Stimulated activated CD4-positive, alpha-beta T cell treated with anti-CD3 and anti-CD28 coated beads, Interleukin-12 subunit alpha, Interleukin-12 subunit beta, amount 100 ng/mL, for 24 hours (primary cell): ENCODE measurements at places on chromosomes 2 and 18.

GRCh38 chr2:41832218-41832617 is 215.6 kb upstream of the PKDCC start:
- DNase-seq: no peak

GRCh38 chr2:161112908-161113307 is 47.3 kb upstream of the TANK start:
- DNase-seq: no peak

- DNase-seq: no peak
These were observed 27.8 kb upstream of the C2orf74 start for GRCh38 chr2:61134141-61134540.

GRCh38 chr2:172639256-172639655 is 83.4 kb downstream of the PDK1 start:
- DNase-seq: no peak

DNA sequence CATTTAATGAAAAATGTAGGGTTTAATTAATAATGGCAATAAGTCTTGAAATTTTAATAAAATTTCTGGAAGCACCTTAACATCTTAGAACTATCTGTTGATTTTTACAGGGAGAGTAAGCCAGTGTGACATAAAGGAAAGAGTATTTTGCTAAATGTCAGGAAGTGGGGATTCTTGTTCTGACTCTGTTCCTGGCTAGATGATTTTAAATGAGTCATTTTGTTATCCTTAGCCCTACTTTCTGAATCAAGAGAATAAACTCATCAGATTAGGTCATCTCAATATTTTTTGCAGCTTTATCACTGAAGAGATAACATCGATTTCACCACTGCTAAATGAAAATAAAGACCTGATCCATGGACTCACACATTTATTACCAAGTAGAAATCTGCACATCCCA is 377.5 kb upstream of the CYRIA start:
- DNase-seq: no peak

DNA sequence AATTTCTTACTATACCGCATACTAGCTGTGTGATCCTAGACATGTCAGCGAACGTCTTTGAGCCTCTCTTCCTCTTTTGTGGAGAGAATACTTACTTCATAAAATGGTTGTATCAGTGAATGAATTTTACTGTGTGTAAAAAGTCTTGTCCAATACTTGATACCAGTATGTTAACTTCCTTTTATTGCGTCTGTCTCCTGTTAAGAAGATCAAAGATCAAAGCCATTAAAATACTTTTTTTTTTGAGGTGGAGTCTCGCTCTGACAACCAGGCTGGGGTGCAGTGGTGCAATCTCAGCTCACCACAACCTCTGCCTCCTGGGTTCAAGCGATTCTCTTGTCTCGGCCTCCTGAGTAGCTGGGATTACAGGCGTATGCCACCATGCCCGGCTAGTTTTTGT is 33.2 kb downstream of the ERLEC1 start:
- no peak for DNase-seq

DNA sequence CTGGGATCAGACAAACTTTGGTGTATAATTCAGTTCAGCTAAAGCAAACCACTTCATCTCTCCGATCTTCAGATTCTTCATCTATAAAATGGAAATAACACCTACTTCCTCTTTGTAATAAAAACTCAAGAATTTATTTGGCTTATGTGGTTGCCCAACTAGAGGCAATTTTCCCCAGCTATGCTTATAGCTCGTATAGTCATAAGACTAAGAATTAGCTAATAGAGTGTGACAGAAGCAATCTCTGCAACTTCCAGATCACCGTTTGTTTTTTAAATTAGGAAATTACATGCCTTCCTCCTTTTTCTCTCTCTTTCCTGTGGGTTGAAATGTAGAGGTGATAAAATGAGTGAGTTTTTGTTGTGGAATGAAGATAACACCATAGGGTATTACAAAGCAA is 35.3 kb upstream of the KCNF1 start:
- DNase-seq: no peak

DNA sequence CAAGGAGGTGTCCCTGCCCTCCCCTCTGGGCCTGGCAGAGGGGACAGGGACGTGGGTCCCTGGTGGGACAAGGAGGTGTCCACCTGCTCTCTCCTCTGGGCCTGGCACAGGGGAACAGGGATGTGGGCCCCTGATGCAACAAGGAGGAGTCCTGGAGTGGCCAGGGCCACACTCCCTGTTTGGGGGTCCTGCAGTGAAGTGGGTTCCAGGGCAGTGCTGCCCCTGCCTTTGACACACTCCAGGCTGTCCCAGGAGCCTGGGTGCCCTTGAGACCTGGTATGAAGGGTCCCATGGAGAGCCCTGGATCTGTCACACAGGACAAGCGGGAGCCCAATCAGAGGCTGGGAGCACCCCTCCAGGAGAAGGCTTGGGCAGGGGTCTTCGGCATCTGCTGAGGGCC is 75.8 kb upstream of the GPC1 start:
- DNase-seq: no peak

- no peak for DNase-seq
These were observed 117.9 kb upstream of the COL5A2 start for GRCh38 chr2:189297446-189297845.

GRCh38 chr2:127485051-127485693 is 41.1 kb downstream of the IWS1 start:
- no peak for DNase-seq

DNA sequence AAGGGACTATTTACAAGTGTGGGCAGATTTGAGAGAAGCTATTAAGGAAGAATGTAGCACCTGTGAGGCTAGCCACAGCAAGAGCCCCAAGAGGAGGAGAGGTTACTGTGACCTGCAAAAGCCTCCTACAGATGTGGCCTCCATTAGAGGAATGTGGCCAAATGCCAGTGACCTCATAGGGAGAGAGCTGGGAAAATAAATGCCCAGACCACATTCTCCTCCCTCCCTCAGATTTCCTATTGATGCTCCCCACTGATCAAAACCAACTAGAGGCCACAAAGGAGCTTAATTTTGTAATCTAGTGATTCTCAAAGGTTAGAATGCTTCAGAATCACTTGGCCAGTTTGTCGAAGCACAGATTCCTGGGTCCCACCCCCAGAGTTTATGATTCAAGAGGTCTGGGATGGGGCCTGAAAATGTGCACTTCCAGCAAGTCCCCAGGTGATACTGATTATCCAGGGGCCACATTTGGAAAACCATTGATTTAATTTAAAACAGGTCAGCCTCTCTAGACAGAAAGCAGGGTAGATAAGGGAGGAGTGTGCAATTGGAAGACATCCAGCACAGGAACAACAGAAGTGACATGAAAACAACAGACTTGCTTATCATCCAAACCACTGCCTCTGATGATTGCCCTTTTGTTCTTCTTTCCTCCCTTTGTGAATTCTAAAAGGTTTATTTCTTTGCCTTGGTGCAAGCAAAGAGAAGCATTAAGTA is 61.2 kb upstream of the RBBP8 start:
- DNase-seq: no peak

DNA sequence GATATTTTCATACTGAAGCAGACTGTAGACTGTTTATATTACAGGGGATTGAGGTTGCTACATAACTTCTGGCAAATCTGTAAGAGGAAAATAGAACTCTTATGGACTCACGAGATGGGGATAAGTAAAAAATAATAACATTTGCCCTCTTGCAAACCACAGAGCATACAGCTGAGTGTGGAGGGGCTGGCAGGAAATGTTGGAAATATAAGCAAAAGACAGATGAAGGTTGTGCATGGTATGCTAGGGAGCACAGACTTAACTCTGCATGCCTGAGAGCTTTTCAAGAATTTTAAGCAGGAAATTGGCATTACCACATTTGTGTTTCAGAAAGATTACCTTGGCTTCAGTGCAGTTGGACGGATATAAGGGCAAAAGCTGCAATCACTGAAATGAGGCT is 411.1 kb downstream of the RAD51AP2 start:
- DNase-seq: no peak

DNA sequence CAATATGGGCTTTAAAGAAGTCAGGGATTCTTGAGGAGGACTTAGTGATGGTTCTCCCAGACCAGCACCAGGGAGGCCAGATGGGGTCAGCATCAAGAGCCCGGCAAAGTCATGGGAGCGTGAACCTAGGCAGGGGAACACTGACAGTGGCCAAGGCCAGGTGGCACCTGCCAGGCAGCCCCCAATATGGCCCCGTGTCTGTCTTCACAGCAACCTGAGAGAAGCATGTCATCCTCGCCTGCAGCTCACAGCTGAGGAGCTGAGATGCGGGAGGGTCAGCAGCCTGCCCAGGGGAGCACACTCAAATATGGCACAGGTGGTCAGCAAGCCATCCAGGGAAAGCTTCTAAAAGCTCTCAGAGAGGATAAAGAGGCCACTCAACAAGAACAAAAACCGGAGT is 105.7 kb upstream of the GPC1 start:
- DNase-seq: no peak

GRCh38 chr2:238821944-238822670 is 25.8 kb upstream of the TWIST2 start:
- DNase-seq: no peak

GRCh38 chr2:23565814-23566213 is 180.8 kb downstream of the KLHL29 start:
- DNase-seq: no peak

DNA sequence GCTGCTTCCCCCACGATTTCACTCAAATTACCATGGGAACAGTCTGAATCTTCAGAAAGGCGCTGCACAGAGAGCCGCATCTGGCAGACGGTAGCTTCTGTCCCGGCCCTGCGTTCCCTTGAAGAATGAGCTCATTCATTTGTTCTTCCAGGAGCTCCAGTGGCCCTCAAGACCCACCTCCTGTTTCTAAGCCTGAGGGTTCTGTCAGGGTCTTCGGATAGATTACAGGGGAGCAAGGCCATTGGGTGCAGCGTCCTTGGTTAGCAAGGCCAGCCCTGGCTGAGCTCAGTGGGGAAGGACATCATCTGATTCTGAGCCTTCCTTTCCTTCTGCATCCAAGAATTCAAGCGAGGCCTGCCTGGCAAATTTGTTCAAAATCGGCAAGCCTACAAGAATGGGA is 111.9 kb downstream of the PDCL3 start:
- DNase-seq: no peak

- DNase-seq: no peak
These were observed 104.9 kb upstream of the CXCR4 start for GRCh38 chr2:136222862-136223261.

GRCh38 chr2:37831081-37831780 is 93.9 kb upstream of the RMDN2 start:
- no peak for DNase-seq

GRCh38 chr2:180334514-180334913 is 327.4 kb upstream of the CWC22 start:
- DNase-seq: no peak

GRCh38 chr2:150417278-150417677 is 70.2 kb downstream of the RND3 start:
- DNase-seq: no peak

DNA sequence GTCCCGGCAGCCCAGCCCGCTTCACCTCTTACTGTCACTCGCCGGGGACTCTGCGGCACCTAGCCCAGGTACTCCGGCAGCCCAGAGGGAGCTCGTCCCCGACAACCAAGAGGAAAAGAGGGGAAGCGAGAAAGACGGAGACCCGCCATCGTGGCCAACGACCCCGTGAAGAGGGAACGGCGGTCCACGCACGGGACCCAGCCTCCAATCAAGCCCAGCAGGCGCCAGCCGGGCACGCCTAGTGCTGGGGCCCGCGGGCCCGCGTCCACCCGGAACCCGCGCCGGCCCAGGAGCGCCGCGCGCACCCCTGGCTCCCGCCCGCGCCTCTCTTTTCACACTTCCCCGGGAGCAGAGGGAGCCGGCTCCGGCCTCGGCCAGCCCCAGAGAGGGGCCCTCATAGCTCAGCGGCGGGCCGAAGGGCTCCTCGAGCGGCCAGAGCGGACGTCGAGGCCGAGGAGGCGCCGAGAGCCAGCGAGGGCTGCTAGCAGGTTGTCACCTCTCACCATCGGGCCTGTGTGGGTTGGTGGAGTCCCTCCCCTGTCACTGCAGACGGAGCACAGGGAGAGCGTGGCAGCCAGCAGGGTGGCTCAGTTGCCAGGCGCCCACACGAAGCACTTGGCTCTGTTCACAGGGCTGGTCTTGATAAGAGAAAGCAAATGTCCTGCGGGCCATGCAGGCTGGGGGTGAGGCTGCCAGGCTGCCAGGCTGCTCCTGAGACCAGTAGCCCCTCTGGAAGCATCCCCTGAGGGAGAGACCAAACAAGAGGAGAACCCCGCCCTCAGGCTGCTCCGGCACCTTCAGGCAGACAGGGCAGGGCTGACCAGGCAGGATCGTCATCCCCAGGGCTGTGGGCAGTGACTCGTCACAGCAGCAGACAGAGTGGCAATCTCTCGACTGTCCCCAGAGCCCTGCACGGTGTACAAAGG is 36.9 kb upstream of the KLF11 start:
- DNase-seq: no peak

GRCh38 chr18:62494764-62495163 is 28.1 kb upstream of the ZCCHC2 start:
- DNase-seq: no peak

- DNase-seq: no peak
These were observed 334.5 kb upstream of the CDH2 start for GRCh38 chr18:28511413-28511821.

- no peak for DNase-seq
These were observed 536.4 kb upstream of the NRP2 start for GRCh38 chr2:205145888-205146287.

- DNase-seq: no peak
These were observed 64.3 kb upstream of the PSMD14 start for GRCh38 chr2:161243905-161244304.

- no peak for DNase-seq
These were observed 417.4 kb downstream of the TNS1 start for GRCh38 chr2:217585362-217585761.

DNA sequence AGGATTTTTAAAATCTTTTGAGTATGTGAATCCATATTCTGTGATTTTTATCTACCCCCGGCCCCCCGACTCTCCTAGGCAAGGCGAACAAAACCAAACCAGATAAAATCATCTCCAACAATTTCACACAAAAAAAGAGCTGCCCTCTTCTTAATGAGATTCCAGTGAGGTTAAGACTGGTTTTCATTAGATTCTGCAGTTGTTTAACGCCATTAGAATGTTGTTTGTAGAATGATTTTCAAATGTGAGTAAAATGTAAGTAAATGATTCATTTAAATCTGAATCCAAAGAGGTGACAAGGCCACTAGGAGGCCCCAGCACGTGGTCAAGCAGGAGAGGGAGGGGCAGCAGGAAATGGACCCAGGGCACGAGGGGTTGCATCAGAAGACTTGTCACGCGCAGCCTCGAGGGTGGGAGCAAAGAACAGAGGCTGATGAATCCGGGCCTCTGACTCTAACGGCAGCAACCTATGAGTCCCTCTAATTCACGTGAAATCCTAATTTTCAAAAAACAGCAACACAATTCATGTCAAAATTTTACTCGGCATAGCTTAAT is 24.3 kb upstream of the KLHL29 start:
- DNase-seq: no peak

GRCh38 chr2:173511357-173511756 is 156.7 kb downstream of the CDCA7 start:
- no peak for DNase-seq

- DNase-seq: no peak
These were observed 22.9 kb upstream of the TYMS start for GRCh38 chr18:634551-635045.

- no peak for DNase-seq
These were observed 33.6 kb downstream of the PLCL1 start for GRCh38 chr2:197838036-197838435.
